ENCODE measurements at places on chromosomes 5 and 9. TPM values are rescaled to one million over a fixed set of nuclear protein-coding genes. Genes with fewer than 3 reads are reported as not detected.

Gene PAPPA
- not detected for total RNA-seq

Gene PTGDS
- not detected for total RNA-seq

Gene TRIM7
- total RNA-seq: 1.9 TPM

Gene FBP1
- 0.46 TPM for total RNA-seq
